ENCODE measurements at places on chromosomes 2 and 18.

- no peak for DNase-seq
These were observed 19.5 kb upstream of the FAHD2A start for GRCh38 chr2:95382686-95383634.

GRCh38 chr2:144030791-144031190 is 489.1 kb downstream of the ZEB2 start:
- DNase-seq: no peak

DNA sequence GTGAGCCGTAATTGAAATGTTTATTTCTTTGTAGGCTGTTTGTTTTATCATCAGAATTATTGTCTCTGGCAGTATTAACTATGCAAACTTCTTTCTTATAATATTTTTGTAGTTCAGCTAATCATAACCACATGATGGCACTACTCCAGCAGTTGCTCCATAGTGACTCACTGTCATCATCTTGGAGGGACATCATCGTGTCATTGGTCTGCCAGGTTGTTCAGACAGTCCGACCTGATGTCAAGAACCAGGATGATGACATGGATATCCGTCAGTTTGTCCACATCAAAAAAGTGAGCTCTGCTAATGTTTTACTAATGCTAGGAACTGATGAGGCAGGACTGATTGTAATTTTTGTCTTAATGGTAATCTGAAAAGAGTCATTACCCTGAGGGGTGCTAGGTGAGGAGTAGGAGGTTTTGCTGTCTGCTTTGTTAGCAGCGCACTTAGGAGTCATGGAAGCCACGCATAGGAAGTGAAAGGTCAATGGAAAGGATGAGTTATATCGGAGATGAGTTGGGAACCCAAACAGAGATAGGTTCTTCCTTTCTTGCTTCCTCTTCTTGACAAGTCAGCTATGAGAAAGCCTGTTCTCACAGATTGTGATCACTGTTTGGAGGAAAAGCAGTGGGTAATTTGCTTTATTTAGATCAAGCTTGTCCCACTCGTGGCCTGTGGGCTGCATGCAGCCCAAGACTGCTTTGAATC is 49.2 kb downstream of the PIKFYVE start:
- no peak for DNase-seq

DNA sequence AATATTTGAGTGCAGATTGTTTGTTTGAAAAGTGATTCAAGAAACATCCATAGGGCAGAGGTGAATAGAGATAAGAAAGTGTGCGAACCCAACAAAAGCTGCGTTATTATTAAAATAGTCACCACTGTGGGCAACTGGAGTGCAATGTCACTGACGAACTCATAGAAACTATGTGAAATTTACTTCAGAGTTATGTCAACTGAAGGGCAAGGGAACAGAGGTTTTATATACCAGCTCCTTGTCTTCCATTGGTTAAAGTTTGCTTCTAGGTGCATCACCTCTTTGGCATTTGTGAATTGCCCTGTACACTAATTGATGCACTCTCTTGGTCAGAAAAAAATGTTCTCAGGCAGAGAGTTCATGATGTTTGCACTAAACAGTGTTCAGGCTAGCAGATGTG is 110.5 kb upstream of the NYAP2 start:
- DNase-seq: no peak

GRCh38 chr18:58501066-58501896 is 127.6 kb downstream of the ALPK2 start:
- DNase-seq: no peak

GRCh38 chr2:17355608-17356329 is 162.5 kb downstream of the RAD51AP2 start:
- no peak for DNase-seq

- DNase-seq: no peak
These were observed 4.7 kb upstream of the SLC20A1 start for GRCh38 chr2:112640800-112641675.

GRCh38 chr2:48250943-48251342 is 279.0 kb upstream of the STON1 start:
- no peak for DNase-seq

DNA sequence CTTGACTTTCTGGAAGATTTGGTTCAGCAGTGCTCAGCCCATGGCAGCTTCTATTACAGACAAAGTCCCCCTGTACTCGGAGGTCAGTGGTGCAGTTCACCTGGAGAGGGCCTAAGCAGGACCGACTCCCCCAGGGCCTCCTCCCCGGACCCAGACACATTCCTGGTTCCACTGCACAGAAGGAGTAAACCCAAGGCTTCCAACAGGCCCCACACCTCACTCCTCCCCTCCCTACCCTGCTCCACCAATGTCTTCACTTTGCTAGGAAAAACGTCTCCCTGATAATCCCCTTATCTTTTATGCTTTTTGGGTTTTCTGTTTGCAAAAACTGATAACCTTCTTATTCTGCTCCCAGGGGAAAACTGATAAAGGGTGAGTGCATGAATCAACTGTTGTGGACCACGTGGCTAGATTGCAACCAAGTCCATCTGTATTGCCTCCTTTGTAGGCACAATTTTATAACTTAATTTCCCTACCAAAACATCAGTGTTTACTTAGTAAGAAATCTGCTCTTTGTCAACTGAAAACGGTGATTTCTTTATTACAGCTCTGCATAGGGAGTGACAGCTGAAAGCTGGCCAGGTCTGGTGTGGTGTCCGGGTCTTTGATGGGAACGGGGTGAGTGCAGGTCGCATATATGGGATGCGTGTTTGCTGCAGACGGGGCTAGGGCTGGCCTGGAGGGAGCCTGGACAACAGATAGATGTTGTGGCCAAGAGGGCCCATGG is 202.5 kb downstream of the GLI2 start:
- DNase-seq: no peak

GRCh38 chr2:54287532-54287931 is 31.5 kb upstream of the TSPYL6 start:
- DNase-seq: no peak

GRCh38 chr2:190380962-190381412 is 27.2 kb upstream of the MFSD6 start:
- no peak for DNase-seq

GRCh38 chr2:238127165-238128060 is 11.1 kb upstream of the KLHL30 start:
- no peak for DNase-seq

GRCh38 chr2:20465716-20466394 is 19.0 kb downstream of the RHOB start:
- DNase-seq: no peak

- DNase-seq: no peak
These were observed 139.0 kb upstream of the SERPINE2 start for GRCh38 chr2:224178056-224178455.

- DNase-seq: no peak
These were observed 82.6 kb upstream of the TANK start for GRCh38 chr2:161077367-161078210.

- DNase-seq: no peak
These were observed 85.3 kb upstream of the GALNT5 start for GRCh38 chr2:157172239-157172638.

DNA sequence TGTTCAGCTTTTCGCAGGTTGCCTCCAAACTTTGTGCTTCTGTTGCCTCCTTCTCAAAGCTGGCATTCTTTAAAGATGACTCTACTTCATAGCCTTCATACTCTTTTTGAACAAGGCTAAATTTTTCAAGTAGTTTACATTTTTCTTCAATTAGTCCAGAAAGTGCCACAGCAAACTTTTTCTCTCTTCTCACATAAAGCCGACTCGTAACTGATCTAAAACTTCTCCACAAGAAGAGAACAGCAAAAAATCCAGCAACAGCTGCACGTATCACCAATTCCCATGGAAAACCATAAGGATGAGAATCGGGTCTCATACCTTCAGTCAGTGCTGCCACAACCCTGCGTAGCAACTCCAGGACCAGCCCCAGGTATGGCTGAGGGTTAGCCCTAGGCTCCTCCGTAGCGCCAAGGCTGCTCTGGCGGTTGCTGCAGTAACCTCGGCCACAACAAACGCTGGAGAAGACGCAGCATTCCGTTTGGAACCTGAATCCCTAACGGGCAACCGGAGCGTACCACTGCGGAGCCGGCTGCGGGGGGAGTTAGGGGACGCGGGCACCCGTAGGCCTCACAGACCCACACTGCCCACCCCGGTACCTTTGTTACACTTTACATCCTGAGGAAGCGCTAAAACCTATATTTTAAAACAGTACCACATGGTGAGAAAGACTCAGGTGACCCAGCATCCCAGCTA is at the start of gene CTAGE1:
Gene CTAGE1, minus strand, starts transcription at position 420 of the 693 bp plus-strand sequence. Its CDS starts 104 bp downstream, at position 316.
- no peak for DNase-seq

DNA sequence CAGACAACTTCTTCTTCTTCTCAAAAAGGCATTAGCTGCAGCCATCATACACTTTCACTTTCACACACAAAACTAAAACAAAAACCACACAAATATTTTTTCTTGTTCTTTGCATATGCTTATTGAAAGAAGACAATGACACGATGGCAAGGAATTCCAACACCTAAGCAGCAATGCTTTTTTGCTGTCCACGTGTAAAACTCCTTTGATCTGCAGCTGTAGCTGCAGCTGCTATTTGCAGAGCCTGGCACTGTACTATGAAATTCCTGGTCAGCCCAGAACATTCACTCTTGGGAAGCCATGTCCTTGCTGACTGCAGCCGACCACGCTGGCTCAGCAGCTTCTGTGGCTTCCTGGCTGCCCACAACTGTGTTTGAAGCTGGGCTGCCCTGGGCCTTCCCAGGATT is 316.2 kb downstream of the CDH2 start:
- no peak for DNase-seq

DNA sequence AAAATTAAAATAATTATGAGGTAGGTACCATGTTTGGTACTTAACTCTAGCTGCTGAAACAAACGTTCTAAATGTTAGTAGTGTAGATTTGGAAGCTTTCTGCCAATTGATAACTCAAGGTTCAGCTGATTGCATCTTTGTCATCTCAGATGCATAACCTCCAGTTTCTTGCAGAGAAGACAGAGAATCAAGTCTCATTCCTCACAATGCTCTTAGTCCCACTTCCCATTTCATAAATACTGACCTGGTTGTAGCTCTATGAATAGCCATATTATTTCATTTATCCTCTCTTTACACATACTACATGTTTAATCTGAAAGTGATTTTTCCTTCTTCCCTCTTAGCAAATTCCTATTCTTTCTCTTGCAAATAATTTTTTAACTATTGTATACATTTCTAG is 178.5 kb upstream of the SETBP1 start:
- DNase-seq: no peak

- DNase-seq: no peak
These were observed 206.0 kb downstream of the AGPS start for GRCh38 chr2:177598326-177599138.

- no peak for DNase-seq
These were observed 257.4 kb downstream of the DOK6 start for GRCh38 chr18:69658103-69658502.

- DNase-seq: no peak
These were observed 57.3 kb upstream of the C2orf15 start for GRCh38 chr2:99084256-99084655.

DNA sequence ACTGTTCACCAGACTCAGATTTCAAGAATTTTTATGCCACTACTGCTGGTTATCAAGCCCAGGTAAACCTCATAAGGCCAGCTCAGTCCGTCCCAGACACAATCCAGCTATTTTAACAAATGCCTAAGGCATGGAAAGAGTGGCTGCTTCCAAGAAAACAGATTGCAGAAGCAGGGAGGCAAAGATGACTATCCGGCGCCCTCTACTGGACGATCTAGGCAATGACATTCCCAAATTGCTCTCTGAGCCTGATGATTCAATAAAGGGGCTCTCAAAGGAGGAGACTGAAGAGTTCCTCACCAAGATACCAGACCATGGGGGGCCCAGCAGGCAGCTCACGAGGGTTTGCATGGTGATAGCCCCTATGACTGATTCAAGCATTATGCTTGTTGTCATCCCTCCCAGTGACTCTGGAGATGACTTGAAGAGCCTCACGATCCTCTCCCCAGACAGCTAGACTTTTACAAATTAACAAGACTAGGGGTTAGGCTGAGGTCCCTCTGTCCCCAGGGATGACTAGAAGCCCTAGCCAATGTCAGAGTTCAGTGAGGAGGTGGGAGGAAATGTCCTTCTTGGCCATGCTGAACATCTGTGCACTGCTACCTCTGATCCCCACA is 25.0 kb downstream of the SERPINB8 start:
- DNase-seq: no peak

DNA sequence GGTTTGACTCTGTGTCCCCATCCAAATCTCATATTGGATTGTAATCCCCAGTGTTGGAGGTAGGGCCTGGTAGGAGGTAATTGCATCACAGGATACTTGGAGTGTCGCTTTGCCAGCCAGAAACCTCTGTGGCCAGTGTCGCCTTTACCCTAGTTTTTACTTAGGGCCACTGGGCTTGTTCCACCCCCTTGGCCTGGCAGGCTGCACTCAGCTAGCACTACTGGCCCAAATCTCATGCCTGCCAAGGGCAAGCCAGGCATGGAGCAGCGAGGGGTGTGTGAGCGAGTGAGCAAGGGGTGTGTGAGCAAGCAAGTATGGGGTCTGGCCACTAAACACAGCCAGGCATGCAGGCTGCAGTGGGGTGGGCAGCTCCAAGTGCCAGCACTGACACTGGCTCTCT is 178.7 kb upstream of the MGAT5 start:
- DNase-seq: no peak

- DNase-seq: no peak
These were observed 91.0 kb downstream of the TGIF1 start for GRCh38 chr18:3540805-3541548.

DNA sequence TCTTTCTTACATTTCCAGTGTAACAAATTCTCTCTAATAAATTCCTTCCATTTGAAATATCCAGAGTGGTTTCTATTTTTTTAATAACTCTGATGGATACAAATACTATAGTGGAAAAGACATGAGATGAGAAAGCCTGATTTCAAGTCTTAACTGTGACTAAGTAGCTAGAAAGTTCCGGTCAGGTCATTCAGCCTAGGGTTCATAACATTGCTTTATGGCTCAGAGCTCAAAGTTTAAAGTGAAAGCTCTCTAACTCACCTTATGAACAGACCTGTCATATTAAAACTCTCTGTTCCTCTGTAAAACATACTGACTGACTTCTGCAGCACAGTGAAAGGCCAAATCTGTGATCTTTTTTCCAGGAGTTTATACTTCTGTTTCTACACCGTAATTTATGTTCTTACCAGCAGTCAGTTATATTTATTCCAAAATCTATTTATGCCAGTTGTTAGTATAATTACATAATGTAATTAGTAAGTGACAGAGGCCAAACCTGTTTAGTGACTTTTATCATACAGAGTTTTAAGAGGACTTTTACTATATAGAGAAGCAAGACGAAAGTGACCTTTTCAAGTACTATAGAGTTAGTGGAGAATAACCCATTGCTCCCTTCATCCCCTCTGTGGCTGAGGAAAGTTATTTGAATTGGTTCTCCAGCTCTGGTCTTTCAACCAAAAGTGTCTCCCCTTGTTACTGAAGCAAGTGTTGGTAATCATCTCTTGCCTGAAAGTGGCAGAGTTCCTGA is 118.8 kb upstream of the PDE1A start:
- DNase-seq: no peak

Data from activated T-helper 1 cell treated with anti-CD3 and anti-CD28 coated beads, Interleukin-2, amount 50 U/mL, for 16 hours (primary cell).